CD4-positive, CD25-positive, alpha-beta regulatory T cell (primary cell): ENCODE measurements at places on chromosomes 7 and 10.

GRCh38 chr10:14820010-14820774 is 17.6 kb downstream of the CDNF start:
- DNase-seq: no peak

DNA sequence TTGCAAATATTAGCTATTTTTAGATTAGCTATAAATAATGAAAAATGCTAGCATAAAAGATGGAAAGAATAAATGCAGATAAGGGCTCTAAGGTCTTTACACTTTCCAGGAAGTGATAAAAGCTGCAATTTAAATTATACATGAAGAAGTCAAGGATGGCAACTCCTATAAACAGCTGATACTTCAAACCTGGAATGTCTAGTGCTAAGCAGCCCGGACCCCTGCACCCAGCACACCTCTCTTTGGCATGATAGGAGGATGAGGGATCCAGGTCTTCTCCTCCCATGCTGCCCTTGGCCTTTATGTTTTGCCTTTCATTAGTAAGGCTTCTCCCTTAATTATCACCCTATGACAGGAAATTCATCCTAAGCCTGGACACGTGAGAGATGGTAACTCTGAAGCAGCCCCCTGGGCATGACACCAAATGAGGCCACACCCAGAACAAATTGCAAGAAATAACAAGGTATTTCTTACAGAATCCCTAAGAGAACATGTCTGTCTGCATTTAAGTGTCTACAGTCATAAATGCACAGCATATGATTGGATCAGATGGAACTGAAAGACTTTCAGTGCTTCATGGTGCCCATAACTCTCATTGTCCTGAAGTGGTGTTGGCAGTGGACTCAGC is 158.3 kb upstream of the PRSS1 start:
- DNase-seq: no peak

- no peak for DNase-seq
Measured at GRCh38 chr7:47947355-47947749, 914 bp downstream of the PKD1L1 start.

DNA sequence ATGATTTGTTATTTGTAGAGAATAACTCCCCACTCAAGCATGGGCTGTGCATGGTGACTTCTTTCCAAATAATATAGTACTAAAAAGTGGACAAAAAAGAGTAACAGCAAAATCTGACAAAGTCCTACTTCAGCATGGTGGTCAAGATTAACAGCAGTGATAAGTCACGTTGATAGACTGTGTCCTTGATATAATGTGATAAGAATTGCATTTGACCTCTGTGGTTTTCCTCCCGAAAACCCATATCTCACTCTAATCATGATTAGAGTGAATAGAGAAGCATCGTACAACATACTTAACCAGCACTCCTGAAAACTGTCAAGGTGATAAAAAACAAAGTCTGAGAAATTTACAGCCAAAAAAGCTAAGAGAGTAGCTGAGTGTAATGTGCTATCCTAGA is 42.4 kb downstream of the REEP3 start:
- DNase-seq: no peak

DNA sequence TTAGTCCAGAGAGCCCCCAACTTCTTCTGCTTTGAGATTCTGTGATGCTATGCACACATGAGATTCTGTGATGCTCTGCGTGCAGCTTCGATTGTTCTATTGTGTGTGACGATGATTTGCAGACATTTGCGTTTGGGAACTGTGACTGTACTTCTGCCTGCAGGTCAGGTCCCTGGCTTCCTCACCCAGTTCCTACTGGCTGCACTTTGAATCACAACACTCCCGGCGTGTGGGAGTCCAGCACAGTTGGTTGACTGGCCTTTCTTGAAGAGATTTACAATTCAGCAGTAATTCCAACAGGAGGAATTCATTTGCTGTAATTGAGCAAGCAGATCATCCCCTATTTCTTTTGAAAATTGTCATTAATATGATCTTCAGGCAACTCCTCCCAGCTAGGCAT is 252.2 kb upstream of the YAE1 start:
- no peak for DNase-seq

GRCh38 chr10:30518907-30519306 is 84.9 kb downstream of the MAP3K8 start:
- no peak for DNase-seq

GRCh38 chr7:66146701-66147100 is 32.1 kb downstream of the CRCP start:
- no peak for DNase-seq

- no peak for DNase-seq
Measured at GRCh38 chr7:91344911-91345310, 80.7 kb downstream of the FZD1 start.

GRCh38 chr7:1859266-1860035 is 189.4 kb downstream of the ELFN1 start:
- no peak for DNase-seq

DNA sequence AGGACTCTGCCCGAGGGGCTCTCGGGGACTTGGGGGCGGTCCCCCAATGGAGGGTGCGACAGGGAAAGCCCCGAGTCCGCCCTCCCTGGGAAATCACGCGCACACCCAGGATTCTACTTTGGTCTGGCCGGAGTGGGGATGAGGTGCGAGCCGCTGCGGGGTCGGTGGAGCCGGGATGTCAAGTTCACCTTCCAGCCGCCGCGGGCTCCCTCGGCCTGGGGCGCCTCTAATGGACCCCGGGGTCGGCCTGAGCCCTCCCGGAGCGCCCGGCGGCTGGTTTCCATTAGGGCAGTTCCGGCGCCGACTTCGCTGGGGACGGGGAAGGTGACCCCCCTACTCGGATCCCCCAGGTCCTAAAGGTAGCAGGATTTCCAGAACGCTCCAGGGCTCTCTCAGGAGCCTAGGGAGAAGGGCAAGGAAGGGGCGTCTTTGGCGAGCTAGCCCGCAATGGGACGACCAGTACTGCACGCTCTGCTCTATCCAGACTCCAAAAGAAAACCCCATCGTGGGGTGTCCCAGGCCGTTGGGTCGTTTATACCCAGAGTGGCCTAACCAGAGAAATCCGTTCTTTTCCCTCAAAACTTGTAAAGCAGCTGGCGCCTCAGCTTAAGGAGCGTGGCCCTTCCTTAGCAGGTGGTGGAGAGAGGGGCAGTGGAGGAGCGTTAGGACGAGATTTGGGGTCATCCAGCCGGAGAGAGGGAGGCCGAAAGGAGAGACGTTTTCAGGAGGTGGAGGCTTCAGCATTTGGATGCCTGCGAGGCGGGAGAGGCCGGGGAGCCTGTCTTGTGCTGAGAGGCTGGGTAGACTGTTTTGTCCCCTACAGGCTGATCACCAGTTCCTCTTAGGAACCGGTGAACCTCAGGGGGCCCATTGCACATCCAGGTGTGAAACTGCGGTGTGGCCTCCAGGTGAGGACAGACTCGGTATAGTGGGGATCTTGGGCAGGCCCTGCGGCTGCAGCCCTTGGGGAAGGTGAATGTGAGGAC is 860 bp upstream of the WDR86 start:
- DNase-seq: no peak

DNA sequence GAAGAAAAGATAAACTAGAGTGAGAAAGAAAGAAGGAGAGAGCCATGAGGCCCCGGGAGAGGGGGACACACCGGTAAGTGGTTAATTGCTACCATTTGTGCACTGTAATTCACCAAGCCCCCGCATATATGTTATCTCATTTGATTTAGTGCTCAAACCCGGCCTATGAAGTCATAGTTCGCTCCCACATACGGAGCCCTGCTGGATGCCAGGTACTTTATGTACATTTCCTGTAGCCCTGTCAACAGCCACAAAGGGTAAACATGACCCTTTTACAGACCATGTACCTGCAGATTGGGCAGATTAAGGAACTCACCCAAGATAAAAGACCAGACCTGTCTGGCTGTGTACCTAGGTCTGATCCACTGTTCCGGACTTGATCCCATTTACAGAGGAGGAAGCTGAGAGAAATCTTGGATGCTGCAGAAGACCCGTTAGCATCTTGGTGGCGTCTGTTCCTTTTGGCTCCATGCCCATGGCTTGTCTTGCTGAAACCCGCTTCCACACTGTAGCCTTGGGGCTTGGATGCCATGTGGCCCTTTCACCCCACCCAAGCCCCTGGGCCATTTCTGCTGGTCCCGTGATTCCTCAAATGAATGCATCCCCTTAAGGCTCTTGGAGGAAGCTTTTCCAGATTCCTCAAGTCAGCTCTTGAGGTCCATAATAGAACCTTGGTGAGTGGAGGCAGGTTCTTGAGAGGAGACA is 32.3 kb downstream of the FAM241B start:
- DNase-seq: no peak

- no peak for DNase-seq
Measured at GRCh38 chr10:124220547-124220946, 127.1 kb upstream of the CHST15 start.

- peak; percentile 4 for DNase-seq
Measured at GRCh38 chr7:82810558-82811259, 352.0 kb downstream of the PCLO start.

GRCh38 chr7:106457678-106458077 is 172.9 kb upstream of the NAMPT start:
- DNase-seq: no peak

DNA sequence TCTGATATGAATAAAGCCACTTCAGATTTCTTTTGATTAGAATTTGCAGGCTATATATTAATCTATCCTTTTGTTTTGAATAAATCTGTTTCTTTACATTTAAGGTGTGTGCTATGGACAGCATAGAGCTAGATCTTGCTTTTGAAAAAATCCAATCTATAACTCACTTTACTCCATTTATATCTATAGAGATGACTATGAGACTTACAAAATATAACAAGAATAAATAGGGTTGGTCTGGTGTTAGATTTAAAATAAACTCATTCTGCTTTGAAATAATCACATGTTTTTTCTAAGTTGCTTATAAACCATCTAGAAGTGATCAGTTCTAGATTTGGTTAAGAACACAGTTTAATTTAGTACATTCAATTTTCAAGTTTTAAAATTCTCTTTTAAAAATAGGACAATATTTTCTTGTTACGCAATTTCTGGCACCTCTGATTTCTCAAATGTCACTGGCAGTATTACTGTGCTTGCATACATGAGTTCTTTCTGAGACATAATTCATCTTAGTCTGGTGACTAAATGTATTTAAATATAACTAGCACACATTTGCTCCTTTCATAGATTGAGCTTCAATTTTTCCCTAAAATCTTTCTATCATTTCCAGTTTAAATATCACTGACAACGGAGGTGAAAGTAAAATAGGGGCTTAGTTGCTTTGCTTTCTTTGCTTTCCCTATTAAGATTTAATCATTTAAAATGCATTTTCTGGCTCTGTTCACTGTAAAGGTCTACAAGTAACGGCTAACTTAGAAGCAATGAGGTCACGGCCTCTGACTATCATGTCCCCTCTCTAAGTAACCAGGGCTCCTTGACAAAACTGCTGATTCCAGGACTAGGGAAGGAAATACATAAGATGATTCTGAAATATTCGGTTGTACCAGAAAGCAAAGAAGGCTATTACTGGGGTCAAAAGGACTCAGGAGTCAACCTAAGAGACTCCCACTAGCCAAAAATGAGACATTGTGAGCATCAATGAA is 89.3 kb downstream of the ICA1 start:
- DNase-seq: no peak
